ENCODE measurements at places on chromosomes 6 and 20.

DNA sequence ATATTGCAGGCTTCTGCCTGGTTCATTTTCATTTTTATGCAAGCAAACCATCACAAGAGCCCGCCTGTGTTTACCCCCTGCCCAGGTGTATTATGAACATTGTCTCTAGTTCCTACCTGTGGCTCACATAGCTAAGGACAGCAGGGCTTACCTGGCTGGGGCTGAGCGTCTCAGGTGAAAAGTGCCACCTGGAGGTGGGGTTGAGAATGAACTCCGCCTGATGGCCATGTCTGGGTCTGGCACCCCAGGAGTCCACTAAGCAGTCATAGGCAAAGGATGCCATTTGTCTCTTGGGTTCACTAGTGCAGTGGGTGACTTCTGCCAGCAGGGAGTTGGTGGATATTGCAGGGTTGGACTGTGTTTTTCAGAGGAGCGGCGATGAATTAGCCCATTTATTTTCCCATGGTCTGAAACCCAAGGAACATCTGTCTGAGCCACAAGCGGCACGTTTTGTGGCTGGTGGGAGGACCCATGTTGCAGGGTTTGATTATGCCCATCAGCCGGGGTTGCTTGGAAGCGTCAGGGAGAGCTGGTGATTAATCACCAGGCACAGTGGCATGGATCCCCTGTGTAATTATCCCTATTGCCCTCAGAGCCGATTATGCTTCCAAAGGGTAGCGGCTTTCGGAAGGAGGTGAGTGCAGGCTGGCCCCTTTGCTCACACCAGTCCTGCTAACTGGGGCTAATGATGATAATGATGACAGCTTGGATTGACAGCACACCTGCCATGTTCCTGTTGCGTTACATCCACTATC, 92.1 kb downstream of the CDH26 start:
- no peak for DNase-seq

GRCh38 chr20:4169360-4170190, 154.2 kb upstream of the RNF24 start:
- no peak for DNase-seq

DNA sequence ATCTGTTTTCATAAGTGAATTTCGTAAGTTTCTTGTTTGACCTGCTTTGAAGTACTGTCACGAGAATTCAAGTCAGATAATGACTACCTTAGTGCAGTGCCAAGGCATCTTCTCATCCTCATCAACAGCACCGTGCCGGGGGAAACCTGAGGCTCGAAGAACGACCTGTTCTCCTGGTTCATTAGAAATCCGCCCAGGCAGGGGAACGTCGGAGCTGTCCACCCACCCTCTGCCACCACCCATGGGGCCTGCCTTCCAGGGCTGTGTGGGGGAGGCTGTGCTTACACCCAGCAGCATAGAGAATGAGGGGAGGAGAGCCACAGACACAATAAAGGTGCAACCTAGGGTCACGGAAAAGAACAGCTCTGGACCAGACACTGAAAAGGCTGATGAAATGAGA, 101.6 kb downstream of the RAMACL start:
- no peak for DNase-seq

DNA sequence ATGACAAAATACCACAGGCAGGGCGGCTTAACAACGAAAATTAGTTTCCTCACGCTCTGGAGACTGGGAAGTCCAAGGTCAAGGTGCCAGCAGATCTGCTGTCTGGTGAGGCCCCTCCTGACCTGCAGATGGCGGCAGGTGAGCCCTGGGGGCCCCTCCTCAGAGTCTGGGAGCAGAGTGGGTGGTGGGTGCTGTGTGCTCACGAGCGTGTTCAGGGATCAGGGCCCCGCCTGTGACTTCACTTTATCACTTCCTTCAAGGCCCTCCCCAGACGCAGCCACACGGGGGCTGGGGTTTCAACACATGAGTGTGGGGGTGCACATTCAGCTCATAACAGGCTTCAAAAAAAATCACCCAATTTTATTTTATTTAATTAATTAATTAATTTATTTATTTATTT, 39.3 kb downstream of the SLC2A4RG start:
- DNase-seq, result no peak

- no peak for DNase-seq
Measured at GRCh38 chr20:4709261-4710105, 12.2 kb upstream of the PRND start.

DNA sequence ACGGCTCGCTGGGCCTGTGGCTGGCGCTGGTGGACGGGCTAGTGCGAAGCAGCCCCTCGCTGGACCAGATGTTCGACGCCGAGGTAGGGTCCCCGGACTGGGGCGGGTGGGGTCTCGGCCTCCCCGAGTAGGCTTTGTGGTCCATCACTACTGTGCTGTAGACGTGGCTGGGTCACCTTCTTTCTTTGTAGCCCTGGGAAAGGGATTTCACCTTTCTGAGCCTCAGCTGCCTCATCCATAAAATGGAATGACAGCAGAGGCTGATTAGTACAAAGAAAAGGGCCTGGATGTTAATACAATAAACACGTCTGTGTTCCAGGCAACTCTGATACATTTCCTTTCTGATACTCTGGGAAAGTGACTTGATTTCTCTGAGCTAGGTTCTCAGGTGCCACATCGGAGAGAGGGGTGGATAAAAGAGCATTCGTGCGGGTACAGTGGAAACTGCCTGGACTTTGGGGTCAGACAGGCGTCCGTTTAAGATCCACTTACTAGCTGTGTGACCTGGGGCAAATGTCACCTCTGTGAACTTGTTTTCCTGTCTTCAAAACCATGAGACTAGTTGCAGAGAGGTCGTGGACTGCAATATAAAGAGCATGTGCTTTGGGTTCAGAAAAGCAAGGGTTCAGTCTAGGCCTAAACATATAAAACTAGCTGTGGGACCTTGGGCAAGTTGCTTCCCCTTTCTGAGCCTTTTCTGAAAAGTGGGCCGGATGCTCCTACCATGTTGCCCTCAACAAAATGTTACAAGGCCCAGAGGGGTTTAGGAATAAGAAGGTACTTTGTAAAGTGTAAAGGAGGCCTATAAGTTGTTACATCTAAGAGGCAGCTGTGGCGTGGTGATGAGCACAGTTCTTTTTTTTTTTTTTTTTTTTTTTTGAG, 896 bp downstream of the SYS1 start:
- no peak for DNase-seq

GRCh38 chr20:49987868-49988690, 5.3 kb downstream of the SNAI1 start:
- DNase-seq, result no peak

Data from A172 (cell line).